ENCODE measurements at places on chromosomes 7 and 10. TPM values are rescaled to one million over a fixed set of nuclear protein-coding genes. Genes with fewer than 3 reads are reported as not detected.

DNA sequence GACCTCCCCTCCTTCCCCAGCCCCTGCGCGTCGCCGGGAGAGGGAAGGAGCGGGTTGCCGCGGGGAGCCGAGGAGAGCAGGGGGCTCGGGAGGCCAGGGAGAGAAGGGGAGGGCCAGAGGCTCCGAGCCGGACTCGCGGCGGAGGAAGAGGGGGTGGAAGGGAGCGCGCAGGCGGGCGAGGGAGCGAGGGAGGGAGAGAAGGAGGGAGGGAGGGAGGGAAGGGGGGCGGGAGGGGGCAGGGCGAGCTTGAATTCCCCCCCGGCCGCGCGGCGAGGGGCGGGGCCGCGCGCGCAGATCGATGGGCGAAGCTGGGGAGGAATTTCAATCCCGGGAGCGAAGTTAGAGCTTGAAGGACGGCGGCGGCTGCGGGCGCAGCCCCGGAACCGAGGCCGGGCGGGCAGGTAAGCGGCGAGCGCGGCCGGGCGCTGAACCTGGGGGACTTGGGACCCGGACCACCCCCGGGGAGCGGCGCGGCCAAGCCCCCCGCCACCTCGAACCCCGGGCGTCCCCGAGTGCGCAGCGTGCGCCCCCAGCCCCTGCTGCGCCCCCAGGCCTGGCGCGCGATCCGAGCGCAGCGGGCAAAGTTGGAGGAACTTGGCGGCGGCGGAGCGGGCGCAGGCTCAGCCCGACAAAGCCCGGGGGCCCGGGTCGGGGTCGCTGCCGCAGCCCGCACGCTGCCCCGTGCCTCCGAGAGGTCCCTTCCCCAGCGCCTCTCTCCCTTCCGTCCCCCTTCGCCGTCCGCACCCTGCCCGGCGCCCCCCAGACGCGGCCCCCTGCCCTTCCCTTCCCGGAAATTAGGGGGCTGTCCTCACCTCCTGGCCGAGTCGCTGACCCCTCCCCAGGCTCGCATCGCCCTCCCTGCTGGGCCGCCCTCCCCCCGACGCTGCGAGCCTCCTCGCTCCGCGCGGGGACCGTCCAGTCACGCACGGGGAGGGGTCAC, at the start of gene ELFN1:
Gene ELFN1 (plus strand): TSS at position 324 of the 940 bp plus-strand sequence. CDS start 74,320 bp downstream, outside the sequence.
- H3K4me3 ChIP-seq, result peak within 1 kb of the TSS; percentile 17
- H3K27me3 ChIP-seq, result peaks cover 98% of the 10 kb centered on the region
- peaks cover 37% of the 10 kb centered on the region for H3K4me1 ChIP-seq
- H3K36me3 ChIP-seq, result no peaks in the 10 kb centered on the region
- H3K27ac ChIP-seq, result no peak within 1 kb of the TSS
- no peak for DNase-seq

GRCh38 chr7:76260171-76260703, 42.2 kb upstream of the HSPB1 start:
- H3K4me3 ChIP-seq, result no peak overlapping the region
- no peak for DNase-seq
- no peaks in the 10 kb centered on the region for H3K36me3 ChIP-seq

GRCh38 chr7:1580422-1581030, 10.7 kb upstream of the PSMG3 start:
- no peak for DNase-seq
- H3K27me3 ChIP-seq, result no peaks in the 10 kb centered on the region
- no peaks in the 10 kb centered on the region for H3K4me1 ChIP-seq
- H3K4me3 ChIP-seq, result no peak overlapping the region
- H3K27ac ChIP-seq, result no peak overlapping the region
- no peaks in the 10 kb centered on the region for H3K36me3 ChIP-seq

DNA sequence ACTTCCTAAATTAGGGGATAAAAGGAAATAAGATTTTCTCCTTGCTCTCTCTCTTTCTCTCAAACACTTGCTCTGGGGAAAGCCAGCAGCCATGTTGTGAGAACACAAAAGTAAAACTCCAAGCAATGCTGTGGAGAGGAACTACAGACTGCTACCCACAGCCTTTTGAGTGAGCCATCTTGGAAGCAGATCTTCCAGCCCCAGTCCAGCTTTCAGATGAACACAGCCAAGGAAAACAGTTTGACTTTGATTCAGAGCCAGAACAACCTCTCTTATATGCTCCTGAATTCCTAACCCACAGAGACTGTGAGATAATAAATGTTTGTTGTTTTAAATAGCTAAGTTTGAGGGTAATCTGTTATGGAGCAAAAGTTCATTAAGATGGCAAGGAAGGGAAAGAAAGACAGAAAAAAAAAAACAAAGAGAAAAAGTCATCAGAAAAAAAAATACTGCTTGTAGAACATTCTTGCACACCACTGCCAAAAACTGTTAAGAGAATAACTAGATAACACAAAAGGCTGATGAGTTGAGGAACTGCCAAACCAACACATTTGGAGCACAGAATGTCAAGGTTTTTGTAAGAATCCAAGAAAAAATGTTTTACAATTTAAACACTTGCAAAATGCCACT, 20.9 kb upstream of the PRKAR2B start:
- no peaks in the 10 kb centered on the region for H3K4me1 ChIP-seq
- no peak overlapping the region for H3K4me3 ChIP-seq
- no peak overlapping the region for H3K27ac ChIP-seq
- no peaks in the 10 kb centered on the region for H3K36me3 ChIP-seq

The SLC18A2 gene
- total RNA-seq, result not detected

The MRC1 gene
- total RNA-seq, result 21.4 TPM

The GTF2I gene
- 90.5 TPM for total RNA-seq
